ENCODE measurements at places on chromosomes 7 and 10. TPM values are rescaled to one million over a fixed set of nuclear protein-coding genes. Genes with fewer than 3 reads are reported as not detected.

The HOXA5 gene
- total RNA-seq = 0.81 TPM

DNA sequence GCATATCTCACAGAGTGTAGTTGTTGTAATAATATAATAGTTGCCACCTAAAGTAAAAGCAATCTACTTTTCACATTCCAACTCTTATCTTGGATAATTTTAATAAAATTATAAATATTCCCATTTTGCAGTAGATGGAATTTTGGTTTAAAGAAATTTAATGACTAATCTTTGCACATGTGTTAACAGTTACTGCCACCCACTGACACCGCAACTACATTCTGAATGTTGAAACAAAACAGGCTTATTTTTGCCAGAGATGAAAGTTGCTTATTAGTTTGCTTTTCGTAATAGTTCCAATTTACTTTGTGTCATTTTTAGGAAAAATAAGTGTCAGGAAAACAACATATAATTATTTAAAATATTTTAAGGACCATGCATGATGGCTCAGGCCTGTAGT, 557.5 kb upstream of the PCDH15 start:
- DNase-seq = no peak

GRCh38 chr10:61385231-61386001, 67.8 kb downstream of the TMEM26 start:
- DNase-seq = no peak

- no peak for DNase-seq
Observed at GRCh38 chr10:72315054-72315453, 39.7 kb downstream of the DNAJB12 start.

DNA sequence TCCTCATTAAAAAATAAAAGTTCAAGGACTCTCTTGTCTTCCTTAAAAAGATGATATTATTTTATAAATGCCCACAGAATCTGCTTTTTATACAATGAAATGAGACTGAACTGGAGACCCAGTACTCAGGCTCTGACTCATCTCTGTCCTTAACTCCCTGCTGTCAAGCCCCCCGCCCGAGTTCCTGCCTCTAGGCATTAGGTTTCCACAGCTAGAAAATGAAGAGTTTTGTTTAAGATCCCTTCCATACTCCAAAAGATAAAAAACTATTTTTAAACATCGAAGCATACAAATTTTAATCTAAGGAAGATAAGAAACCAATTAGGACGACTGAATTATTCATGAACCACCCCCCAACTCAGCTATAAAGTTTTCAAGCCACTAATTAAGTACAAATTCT, 97.7 kb upstream of the FEZF1 start:
- no peak for DNase-seq

DNA sequence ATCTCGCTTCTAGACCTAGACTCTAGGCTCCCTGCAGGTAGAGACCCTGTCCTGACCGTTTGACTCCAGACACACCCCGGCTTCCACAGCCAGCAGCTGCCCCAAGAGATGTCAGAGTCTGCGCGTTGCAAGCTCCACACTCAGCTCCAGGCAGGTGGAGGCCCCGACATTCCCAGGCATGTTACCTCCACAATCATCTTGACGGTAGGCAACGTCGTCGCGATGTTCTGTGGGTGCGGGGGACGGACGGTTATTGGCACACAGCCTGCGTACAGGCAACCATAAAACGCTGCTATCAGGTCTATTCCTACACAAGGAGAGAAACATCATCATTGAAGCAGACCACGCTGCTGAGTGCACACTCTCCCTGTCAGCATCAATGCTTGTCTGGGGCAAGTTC, 213.2 kb downstream of the ZMYND11 start:
- no peak for DNase-seq
